NCI-H1930 (cell line): ENCODE measurements at places on chromosomes 12 and 14.

DNA sequence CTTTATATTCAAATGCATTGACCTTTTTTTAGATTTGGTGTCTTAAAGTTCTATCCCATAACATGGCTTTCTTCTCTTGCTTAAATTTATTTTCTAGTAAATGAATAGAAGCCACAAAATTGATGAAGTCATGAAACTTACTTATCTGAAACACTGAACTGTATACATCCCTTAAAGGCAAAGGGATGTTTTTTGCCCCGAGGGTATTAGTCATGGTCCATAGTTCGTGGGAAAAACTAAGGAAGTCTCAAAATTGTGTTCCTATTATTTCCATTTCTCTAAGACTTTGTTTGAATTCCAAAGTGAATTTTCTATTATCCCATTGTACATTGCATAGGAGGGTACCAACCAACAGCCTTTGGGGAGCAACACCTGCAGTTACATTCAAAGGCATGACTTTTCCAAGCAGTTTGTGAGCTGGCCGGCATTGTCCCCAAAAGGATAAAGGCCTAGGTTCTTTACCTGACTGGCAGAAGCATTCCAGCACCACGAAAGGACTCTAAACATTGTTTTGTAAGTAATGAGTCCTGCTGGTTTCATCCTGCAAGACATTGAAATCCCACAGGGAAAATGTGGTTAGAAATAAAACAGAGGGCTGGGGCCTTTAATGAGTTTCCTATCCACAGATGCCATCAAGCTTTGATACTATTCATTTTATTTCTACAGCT, 473.5 kb downstream of the PRKD1 start:
- DNase-seq, result no peak

DNA sequence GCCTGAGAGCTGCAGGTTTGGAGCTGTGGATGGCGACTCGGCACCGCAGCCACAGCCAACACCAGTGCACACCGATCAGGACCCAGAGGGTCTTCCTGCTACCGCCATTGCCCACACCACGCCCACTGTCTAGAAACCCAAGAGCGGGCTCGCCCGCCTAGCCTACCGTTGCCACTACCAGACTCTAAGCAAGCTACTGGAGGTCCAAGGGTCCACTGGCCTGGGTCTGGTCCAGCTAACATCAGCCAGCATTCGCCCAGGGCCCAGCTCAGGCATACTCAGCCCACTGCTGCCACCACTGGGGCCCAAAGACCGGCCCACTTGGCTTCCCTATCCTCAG, 30.5 kb upstream of the MON2 start:
- DNase-seq, result no peak

DNA sequence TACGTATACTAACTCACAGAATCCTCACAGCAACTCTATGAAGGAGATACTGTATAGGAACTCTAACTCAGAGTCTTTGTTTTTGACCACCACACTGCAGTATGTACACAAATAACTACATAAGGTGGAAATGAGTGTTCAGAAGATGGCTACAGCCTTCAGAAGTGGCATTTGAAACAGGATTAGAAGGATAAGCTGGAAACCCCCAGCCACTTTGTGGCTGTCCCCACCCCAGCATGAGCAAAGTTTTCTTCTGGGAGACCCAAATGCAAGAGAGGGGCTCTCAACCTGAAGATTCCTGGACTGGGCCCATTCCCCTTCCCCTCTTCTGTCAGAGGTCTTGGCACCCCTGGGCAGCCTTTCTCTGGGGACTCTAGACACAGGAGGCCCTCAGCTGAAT, 43.2 kb upstream of the PNMA1 start:
- DNase-seq, result no peak

GRCh38 chr12:105057174-105057573, 27.1 kb downstream of the ALDH1L2 start:
- no peak for DNase-seq

DNA sequence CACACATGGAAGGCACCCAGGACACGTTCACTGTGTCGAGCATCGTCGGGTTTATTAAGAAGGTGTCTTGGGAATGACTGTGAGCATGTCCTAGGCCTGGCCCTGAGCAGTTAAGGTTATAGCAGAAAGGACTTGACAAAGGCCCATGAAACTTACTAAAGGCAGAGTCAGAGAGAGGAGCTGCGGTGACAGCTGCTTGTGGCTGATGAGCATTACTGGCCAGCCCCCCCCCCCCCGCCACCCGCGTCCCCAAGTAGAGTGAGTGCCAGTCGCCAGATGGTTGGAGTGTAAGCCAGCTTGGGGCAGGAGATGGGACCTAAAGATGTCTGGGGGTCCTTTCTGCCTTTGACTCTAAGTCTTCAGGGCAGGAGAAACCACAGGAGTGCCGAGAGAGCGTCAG, 169.9 kb downstream of the TSPAN9 start:
- no peak for DNase-seq

- DNase-seq, result no peak
These were observed 159.6 kb upstream of the C14orf180 start for GRCh38 chr14:104419865-104420505.

GRCh38 chr14:37889087-37889486, 293.7 kb downstream of the TTC6 start:
- no peak for DNase-seq

DNA sequence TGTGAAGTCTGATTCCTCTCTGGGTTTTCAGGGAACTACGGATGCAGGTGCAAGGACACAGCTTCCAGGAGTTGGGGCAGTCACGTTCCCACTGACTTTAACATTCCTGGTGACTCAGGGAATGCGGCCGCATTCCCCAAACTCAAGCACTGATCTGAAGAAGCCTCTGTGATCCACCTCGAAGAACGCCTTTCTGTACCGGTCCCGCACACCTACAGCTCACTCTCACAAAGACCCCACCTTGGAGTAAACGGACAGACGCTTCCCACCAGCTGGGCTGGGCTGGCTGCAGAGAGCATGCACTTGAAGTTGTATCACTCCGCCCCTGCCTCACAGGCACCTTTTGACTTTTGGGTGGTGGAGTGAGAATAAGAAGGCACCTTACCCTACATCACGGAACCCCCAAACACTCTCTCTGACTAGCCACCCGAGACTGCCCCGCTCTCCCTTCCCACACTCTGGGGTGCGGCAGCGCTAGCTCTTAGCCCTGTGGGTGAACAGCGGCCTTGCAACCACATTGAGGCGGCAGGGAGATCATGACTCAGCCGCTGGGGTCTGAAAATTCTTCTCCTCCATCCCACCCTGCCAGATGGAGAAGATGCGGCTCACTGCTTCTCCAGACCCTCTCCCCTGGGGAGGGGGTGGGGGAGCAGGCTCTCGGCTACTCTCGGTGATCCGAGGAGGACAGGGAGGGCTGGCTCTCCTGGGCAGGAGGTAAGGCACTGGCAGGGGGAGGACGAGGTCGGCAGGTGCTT, 23.7 kb upstream of the HDAC7 start:
- no peak for DNase-seq

- no peak for DNase-seq
These were observed 2.8 kb upstream of the PIWIL1 start for GRCh38 chr12:130334937-130335336.

DNA sequence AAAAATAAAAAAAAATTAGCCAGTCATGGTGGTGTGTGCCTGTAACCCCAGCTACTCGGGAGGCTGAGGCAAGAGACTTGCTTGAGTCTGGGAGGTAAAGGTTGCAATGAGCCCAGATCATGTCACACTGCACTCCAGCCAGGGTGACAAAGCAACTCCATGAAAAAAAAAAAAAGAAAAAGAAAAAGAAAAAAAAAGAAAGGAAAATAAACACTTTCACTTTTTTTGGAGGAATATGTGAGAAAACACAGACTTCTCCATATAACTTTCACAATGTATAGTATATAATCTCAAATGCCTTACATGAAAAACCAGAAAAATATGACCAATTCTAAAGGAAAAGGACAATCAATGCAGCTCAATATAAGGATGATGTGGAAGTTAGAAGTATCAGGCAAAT, 8.9 kb downstream of the CLECL1 start:
- no peak for DNase-seq

GRCh38 chr14:26132061-26132645, 465.7 kb downstream of the NOVA1 start:
- DNase-seq, result no peak

DNA sequence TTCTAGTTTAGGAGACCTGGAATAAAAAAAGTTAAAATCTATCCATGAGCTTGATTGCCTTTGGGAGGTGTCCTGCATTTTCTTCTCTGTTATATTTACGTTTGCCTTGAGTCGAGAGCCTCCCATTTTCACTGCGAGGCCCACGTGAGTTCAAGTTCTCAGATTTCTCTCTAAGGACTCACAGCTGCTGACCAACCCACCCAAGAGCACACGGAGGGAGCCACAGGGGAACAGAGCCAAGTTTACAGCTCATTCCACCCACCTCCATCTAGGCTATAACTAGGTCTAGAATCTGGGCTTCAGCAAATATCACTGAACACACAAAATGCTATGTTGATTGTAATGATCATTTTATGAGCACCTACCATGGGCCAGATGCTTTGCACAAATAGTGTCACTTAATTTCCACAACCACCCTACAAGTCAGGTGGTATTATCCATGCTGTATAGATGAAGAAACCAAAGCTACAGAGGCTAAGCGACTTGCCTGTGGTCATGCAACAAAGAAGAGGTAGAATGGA, 16.7 kb downstream of the ALDH1L2 start:
- no peak for DNase-seq

GRCh38 chr12:20011200-20011599, 357.1 kb upstream of the PDE3A start:
- DNase-seq, result no peak

- DNase-seq, result no peak
These were observed at the start of gene EFS for GRCh38 chr14:23365036-23365731. EFS (minus strand) TSS chr14:23365172; CDS start chr14:23365025, 147 bp downstream.

- DNase-seq, result no peak
These were observed 48.0 kb downstream of the TDP1 start for GRCh38 chr14:90003526-90004307.

- DNase-seq, result no peak
These were observed 12.6 kb upstream of the MEG3 start for GRCh38 chr14:100813291-100813690.

DNA sequence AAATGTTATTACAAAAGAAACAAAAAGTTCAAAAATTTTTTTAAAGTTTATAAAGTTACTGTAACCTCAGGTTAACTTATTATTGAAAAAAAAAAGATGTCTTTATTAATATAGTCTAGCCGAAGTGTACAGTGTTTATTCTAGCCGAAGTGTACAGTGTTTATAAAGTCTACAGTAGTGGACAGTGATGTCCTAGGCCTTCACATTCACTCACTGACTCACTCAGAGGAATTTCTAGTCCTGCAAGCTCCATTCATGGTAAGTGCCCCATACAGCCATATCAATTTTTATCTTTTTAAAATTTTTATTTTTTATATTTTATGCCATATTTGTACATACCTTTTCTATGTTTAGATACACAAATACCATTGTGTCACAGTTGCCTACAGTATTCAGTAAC, 10.4 kb downstream of the ATG2B start:
- DNase-seq, result no peak

- DNase-seq, result no peak
These were observed 183.3 kb upstream of the KITLG start for GRCh38 chr12:88763536-88764100.

GRCh38 chr14:92360651-92361370, 37.8 kb downstream of the SLC24A4 start:
- DNase-seq, result no peak

DNA sequence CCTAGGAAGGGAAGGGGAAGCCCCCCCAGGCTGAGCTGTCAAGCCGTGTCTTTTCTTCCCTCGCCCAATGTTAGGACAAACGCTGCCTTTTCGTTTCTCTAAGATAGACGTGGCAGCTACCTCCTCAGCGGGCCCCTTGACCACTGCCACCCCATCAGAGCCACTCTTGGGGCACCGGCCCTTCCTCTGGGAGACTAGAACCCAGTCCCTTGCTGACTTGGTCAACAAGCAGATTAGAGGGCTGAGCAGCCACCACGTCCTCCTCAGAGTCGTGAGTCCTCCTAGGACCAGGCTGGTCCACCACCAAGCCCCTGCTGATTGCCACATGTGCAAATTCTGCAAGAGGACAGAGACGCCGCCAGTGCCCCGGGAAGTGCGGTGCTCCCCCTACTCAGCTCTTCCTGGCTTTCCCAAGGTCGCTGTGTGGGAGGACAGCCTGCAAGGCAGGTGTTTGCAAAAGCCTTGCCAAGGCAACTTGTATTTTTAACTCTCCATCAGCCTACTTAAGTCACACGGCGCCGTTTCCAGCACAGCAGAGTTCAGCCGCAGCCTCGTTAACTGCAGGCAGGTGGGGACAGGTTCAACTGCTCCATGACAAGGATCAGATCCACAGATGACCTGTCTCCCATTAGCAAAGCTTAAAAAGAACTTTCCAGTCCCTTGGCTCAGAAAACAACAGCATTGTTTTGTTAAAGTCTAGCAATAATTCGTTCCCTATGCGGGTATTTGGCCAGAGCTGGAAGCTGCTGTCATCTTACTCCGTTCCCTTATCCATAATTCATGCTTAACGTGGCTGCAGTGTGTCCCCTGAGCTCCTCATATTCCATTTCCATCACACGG, 65.6 kb downstream of the TESC start:
- no peak for DNase-seq

- DNase-seq, result no peak
These were observed 827 bp upstream of the TEDC1 start for GRCh38 chr14:105490267-105490571.

DNA sequence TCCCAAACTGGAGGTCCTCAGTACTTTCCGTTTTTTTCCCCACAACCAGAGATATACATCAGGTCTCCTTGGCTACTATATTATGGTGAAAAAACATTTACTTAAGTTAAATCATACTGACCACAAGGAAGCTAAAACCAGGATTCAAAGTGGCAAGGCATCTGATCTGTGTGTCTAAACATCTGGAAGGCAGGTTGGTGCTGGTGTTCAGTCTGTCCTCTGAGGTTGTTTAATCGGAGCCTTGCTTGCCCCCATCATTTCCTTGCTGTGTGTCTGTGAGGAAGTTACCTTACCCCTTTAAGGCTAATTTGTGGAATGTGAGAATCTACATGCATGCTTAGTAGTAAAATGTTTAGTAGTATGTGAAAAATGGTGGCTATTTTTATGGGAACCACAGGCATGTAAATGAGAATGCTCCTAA, 75.6 kb downstream of the GALNT4 start:
- DNase-seq, result no peak

DNA sequence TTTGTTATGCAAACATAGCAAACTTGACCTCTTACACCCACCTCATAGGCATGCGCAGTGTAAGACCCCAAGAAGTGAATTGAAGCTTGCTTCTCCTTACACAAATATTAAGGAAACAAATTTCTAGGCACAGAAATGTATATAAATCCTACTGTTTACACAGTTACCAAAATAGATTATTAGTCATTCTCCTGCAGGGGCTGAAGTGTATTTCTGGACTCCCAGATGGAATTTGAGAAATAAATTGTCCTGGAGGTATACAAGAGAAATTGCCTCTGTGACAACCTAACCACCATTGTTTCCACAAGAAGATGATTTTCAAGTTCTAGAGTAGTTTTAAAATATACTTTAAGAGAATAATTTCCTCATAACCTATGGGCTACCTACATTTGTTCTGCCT, 656.0 kb upstream of the MDGA2 start:
- DNase-seq, result no peak

GRCh38 chr12:116264525-116265070, 12.9 kb downstream of the MED13L start:
- no peak for DNase-seq
